Effector CD8-positive, alpha-beta T cell (primary cell): ENCODE measurements at places on chromosomes 7 and 10.

- no peak for DNase-seq
Observed at GRCh38 chr7:95684505-95684904, 87.8 kb upstream of the DYNC1I1 start.

GRCh38 chr7:101381549-101382111, 19.0 kb downstream of the COL26A1 start:
- no peak for DNase-seq

DNA sequence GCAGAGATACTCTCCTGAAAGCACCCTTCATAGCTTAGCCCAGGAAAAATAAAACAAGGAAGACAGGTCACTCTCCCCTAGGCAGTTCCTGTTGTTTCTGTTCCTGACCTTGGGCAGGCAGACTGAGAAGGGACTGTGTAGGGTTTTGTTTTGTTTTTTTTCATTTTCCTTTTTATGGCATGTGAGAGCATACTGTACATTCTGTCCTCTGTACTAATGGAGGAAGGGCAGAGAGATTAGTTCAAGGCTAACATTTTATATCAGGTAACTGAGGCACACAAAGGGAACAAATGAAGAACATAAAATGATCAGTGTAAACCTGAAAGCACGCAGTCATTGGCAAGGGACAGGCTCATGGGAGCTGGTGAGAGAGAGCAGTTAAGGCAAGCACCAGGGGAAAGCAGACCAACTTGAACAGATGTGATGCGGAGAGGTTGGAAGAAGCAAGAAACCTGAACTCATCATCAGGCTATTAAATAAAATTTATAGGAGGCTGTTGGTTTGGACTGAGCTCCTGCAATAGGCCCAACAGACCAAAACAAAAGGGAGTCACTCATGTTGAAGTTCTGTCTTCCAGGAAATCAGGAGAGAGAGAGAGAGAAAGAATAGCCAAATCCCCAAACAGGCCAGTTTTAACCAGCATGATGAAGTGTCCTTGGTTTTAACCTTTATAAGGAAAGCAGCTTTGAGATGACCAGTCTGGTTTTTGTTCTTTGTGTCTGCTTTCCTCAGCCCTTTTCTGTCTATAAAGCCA, 34.1 kb upstream of the PDCD4 start:
- DNase-seq: no peak

GRCh38 chr10:42801135-42801534, 18.5 kb downstream of the BMS1 start:
- DNase-seq: no peak

DNA sequence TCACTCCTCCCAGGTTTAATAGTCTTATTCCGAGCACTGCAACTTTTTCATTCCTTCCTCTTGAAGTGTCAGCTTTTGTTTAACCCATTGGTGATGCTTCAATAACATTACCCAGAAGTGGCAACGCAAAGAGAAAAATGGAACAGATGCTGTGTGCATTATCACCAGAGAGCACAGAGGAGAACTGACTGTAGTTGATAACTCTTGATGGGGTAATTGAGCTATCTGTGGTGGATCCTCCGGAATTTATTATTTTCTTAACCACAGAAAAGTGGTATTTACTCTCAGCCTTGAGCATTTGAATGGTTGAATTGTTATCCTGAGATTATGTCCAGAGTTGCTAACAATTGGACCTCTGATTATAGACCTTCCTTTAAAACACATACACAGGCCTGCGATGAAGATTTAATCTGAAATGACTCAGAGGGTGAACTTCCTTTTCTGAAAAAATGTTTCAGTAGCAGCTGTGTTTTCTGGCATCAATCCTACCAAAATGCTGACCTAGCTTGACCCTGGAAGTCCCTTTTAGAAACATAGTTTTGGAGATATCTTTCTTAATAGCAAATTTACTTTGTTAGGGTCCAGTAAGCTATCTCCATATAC, 1584.4 kb upstream of the LRRTM3 start:
- DNase-seq: no peak
